ENCODE measurements at places on chromosomes 4 and X. TPM values are rescaled to one million over a fixed set of nuclear protein-coding genes. Genes with fewer than 3 reads are reported as not detected.

Gene MAMLD1
- 3.2 TPM for polyA plus RNA-seq

- H3K4me3 ChIP-seq = no peak overlapping the region
- H3K27me3 ChIP-seq = peaks cover 1% of the 10 kb centered on the region
- no peak overlapping the region for H3K27ac ChIP-seq
- H3K4me1 ChIP-seq = no peaks in the 10 kb centered on the region
- DNase-seq = no peak
- no peaks in the 10 kb centered on the region for H3K36me3 ChIP-seq
These were observed 180.6 kb downstream of the VSIG4 start for GRCh38 chrX:65859299-65859698.

GRCh38 chr4:121692261-121692660 lies 4.5 kb downstream of the ANXA5 start:
- H3K4me3 ChIP-seq = no peak overlapping the region
- H3K36me3 ChIP-seq = no peaks in the 10 kb centered on the region
- peak overlapping the region; percentile 11 for H3K27ac ChIP-seq
- H3K27me3 ChIP-seq = no peaks in the 10 kb centered on the region
- no peak for DNase-seq

DNA sequence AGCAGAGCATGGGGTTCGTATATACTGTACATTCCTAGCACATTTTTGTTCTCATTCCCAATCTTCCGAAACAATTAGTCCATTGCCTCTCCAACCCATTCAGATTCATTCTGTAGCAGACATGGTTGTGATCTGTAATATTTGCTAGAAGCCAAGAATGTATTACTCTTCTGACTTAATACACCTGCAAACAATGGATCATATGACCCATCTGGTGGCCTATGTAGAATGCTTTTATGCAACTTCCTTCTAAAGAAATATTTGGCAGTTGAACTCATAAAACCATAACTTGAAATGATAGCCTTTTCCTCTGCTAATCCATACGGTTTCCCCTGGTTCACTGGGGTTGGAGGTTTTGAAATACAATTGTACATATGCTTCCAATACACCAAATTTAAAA lies 32.8 kb upstream of the SGMS2 start:
- DNase-seq = no peak
- no peak overlapping the region for H3K4me3 ChIP-seq
- peaks cover 3% of the 10 kb centered on the region for H3K27me3 ChIP-seq
- H3K4me1 ChIP-seq = no peaks in the 10 kb centered on the region
- no peak overlapping the region for H3K27ac ChIP-seq

DNA sequence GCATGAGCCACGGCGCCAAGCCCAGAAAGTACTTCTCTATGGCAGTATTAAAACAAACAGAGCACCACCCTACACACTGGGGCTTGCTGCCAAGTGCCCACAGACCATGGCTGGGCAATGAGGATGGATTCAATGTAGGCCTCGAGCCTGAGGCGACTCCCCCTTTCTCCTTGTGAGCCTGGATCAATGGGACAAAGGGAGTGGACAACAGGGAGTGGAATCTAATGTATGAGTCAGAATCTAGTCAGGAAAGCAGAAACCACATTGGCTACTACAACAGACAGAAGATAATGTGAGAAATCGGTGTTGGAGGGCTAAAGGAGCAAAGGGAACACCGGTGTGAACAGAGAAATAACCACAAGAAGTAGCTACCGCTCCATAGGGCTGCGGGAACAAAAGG lies 37.7 kb upstream of the OCIAD2 start:
- no peak overlapping the region for H3K4me3 ChIP-seq
- no peaks in the 10 kb centered on the region for H3K27me3 ChIP-seq
- no peak for DNase-seq
- H3K4me1 ChIP-seq = no peaks in the 10 kb centered on the region
- H3K36me3 ChIP-seq = no peaks in the 10 kb centered on the region
- H3K27ac ChIP-seq = no peak overlapping the region

DNA sequence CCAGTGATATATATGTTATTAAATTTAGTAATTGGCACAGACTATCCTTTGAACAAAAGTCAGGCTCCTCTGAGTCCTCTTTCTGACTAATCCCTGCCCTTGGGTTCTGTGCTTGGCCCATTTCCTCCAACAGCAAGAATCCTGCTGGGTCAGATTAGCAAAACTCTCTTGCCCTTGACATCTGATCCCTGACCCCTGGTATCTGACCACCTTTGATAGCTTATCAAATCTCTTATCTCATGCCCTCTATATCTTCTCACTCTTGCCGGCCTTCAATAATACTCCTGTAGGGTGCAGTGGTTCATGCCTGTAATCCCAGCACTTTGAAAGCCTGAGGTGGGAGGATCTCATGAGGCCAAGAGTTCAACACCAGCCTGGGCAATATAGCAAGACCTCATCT lies 245.5 kb upstream of the FAM47A start:
- H3K27me3 ChIP-seq = no peaks in the 10 kb centered on the region
- peak; percentile 29 for DNase-seq
- no peaks in the 10 kb centered on the region for H3K36me3 ChIP-seq
- no peak overlapping the region for H3K4me3 ChIP-seq

DNA sequence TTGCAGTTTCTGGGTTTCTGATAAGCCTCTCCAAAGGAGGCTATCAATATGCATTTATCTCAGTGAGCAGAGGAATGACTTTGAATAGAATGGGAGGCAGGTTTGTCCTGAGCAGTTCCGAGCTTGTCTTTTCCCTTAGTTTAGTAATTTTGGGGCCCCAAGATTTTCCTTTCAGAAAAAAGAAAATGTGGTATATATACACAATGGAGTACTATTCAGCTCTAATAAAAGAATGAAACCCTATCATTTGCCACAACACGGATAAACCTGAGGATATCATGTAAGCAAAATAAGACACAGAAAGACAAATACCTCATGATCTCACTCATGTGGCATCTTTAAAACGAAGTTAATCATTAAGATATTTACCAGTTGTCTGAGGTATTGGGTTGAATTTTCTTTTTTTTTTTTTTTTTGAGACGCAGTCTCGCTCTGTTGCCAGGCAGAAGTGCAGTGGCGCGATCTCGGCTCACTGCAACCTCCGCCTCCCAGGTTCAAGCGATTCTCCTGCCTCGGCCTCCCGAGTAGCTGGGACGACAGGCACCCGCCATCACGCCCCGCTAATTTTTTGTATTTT lies 540 bp downstream of the ZNF721 start:
- peak overlapping the region; percentile 93 for H3K27ac ChIP-seq
- H3K36me3 ChIP-seq = no peaks in the 10 kb centered on the region
- no peaks in the 10 kb centered on the region for H3K27me3 ChIP-seq
- DNase-seq = no peak
- peaks cover 10% of the 10 kb centered on the region for H3K4me1 ChIP-seq

DNA sequence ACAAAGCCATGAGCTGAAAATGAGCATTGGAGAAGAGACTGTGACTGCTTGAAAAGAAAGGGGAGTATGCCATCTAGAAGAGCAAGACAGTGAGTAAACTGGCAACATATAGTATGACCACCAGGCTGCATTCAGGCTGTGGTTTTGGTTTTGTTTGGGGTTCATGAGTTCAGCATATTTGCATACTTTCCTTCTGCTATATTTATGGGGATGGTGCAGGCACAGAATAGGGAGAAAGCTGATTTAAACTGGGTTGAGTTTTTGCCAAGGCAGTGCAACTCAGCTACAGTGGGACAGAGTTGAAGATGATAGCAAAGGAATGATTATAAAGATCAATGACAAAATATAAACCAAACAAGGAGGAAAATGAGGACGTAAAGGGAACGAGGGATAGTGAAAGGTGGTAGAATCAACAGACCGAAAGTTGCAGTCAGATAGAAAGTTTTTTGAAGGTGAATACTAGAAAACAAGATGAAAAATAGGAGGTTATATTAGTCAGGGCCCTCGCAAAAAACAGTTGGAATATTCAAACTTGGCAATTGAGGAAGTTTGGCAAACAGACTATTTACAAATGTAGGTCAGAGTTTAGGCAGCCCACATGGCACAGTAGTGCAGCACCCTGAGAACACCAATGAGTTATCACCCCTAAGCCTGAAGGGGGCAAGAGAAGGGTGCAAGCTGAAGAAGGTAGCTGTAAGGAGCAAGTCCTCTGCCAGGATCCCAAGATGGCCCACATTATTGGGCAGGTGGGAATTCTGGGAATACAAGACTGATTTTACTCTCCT lies 114.8 kb upstream of the MAP9 start:
- DNase-seq = no peak
- no peak overlapping the region for H3K27ac ChIP-seq
- no peaks in the 10 kb centered on the region for H3K36me3 ChIP-seq
- no peaks in the 10 kb centered on the region for H3K27me3 ChIP-seq

DNA sequence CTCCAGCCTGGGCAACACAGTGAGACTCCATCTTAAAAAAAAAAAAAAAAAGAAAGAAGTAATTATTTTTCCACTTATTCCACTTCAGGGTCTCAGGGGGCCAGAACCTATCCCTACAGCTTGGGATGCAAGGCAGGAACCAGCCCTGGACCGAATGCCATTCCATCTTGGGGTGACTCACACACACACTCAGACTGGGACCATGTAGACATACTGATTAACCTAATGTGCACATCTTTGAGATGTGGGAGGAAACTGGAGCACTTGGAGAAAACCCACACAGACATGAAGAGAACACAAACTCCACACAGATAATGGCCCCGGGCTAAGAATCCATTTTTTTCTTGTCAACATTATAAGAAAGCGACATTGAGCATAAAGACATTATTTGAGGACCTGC lies 132.5 kb downstream of the PTTG2 start:
- no peaks in the 10 kb centered on the region for H3K27me3 ChIP-seq
- no peak for DNase-seq
- H3K36me3 ChIP-seq = peaks cover 9% of the 10 kb centered on the region
- no peak overlapping the region for H3K4me3 ChIP-seq

DNA sequence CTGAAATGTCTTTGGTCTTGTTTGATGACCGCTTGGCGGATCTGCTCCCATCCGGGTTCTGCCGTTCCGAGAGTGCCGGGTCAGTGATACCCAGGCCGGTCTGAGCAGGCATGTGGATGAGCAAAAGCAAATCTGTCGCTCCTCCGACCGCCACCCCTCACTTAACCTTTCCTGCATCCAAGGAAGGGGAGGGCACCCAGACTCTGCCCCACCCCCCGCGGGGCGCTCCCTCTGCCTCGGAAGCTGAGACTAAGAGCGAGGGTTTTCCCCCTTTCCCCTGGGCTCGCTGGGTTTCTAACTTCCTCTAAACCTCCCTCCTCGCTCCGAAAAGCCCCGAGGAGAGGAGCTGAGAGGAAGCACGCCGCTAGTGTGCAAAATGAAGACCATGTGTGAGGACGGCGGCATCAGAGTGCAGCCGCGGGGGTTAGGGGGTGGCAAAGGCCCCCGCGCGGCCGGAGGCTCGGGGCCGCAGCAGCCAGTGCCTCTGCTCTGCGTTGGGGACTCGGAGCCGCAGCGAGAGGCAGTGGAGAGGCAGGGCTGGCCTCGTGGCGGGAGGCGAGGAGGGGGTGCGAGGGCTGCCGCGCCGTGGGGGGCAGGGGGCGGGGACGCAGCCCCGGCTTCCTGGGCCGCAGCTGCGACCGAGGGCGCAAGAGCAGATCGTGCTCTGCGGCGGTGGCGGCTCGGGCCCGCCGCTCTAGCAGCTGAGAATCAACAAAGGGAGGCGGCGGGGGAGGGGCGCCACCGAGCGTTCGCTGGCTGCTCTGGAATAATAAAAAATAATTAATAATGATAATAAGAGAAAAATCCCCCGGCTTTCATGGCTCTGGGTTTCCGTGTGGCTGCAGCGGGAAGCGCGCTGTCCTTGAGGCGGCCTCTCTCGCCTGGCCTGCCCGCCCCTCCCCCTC lies 55.8 kb upstream of the BCOR start:
- H3K4me1 ChIP-seq = peaks cover 21% of the 10 kb centered on the region
- no peak overlapping the region for H3K27ac ChIP-seq
- H3K27me3 ChIP-seq = peaks cover 40% of the 10 kb centered on the region
- no peaks in the 10 kb centered on the region for H3K36me3 ChIP-seq
- no peak overlapping the region for H3K4me3 ChIP-seq
- peak; percentile 45 for DNase-seq

GRCh38 chr4:8459867-8460445 lies 19.4 kb downstream of the TRMT44 start:
- H3K27ac ChIP-seq = no peak overlapping the region
- H3K4me1 ChIP-seq = no peaks in the 10 kb centered on the region
- no peak for DNase-seq
- H3K4me3 ChIP-seq = no peak overlapping the region

DNA sequence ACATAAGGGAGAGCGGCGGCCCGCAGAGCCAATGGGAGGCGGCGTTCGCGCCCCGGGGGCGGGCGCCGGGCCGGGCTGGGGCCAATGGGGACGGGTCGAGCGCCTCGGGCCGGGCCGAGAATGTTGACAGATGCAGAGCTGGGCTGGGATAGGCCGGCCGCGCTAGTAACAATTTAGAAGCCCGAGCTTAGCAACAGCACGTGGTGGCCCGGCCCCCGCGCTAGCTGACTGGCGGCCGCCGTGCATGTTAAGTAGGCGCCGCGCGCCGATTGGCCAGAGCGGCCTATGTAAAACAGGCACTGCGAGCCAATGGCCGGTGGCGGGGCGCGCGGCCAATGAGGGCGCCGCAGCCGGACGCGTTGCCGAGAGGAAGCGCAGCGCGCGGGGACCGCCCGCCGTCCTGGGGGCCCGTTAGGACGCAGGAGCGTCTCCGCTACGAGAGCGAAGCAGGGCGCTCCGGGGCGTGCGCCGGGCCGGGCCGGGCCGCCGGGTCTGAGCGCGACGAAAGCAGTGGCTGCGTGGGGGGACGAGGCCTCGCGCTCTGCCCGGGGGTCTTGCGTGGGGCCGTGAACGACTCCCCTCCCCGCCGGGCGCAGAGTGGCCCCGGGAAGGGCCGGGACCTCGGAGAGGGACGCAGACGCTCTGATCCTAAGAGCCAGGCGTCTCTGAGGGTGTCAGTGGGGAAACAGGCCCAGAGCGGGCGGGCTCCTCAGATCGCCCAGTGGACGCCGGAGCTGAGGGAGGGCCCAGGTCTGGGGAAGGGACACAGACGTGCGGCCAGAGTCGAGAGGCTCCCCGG lies 435 bp upstream of the MXD4 start:
- peak; percentile 100 for DNase-seq
- peaks cover 9% of the 10 kb centered on the region for H3K36me3 ChIP-seq
- no peaks in the 10 kb centered on the region for H3K27me3 ChIP-seq
- peak overlapping the region; percentile 60 for H3K4me3 ChIP-seq

DNA sequence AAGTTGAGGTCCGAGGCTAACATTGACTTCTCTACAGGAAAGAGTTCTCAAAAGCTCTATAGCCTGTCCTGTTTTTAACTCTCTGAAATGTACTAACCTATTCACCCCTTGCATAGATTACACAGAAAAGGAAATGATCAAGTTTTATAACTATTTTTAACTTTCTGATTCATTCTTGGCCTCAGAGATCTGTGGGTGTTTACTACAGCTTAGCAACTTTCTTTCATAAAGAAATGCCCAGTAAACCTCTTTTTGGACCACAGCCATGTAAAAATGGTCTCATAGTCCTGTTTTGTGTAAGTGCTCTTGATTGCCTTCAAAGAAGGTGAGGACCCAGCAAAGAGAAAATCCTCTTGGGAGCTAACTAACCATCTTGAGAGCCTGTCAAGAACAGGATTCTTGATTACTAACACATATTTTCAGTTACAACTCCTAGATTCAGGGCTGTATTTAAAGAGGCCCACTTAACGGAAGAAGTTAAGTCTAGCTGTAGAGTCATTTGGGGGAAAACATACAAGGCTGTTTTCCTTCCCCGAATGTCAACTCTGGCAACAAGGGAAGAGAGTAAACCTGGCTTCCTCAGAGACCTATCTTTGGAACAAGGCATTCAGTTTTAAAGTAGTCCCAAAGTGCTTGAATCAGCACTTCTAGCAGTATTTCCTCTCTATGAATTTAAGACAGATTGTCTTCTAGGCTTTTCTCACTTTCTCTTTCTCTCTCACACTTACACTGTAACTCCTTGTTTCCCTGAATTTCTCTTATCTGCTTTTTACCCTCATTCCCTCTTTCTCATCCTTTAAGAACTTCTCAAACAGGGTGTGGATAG lies 78.2 kb downstream of the IL21 start:
- H3K4me3 ChIP-seq = no peak overlapping the region
- no peaks in the 10 kb centered on the region for H3K4me1 ChIP-seq
- H3K27ac ChIP-seq = no peak overlapping the region
- H3K36me3 ChIP-seq = no peaks in the 10 kb centered on the region
